Endothelial cell of umbilical vein (primary cell): ENCODE measurements at places on chromosomes 16 and 17. TPM values are rescaled to one million over a fixed set of nuclear protein-coding genes. Genes with fewer than 3 reads are reported as not detected.

CD300LF gene
- not detected in 2 replicates for total RNA-seq

ACSM5 gene
- not detected in 2 replicates for total RNA-seq

FAM171A2 gene
- 12.0 and 13.4 TPM in 2 replicates for total RNA-seq

DNA sequence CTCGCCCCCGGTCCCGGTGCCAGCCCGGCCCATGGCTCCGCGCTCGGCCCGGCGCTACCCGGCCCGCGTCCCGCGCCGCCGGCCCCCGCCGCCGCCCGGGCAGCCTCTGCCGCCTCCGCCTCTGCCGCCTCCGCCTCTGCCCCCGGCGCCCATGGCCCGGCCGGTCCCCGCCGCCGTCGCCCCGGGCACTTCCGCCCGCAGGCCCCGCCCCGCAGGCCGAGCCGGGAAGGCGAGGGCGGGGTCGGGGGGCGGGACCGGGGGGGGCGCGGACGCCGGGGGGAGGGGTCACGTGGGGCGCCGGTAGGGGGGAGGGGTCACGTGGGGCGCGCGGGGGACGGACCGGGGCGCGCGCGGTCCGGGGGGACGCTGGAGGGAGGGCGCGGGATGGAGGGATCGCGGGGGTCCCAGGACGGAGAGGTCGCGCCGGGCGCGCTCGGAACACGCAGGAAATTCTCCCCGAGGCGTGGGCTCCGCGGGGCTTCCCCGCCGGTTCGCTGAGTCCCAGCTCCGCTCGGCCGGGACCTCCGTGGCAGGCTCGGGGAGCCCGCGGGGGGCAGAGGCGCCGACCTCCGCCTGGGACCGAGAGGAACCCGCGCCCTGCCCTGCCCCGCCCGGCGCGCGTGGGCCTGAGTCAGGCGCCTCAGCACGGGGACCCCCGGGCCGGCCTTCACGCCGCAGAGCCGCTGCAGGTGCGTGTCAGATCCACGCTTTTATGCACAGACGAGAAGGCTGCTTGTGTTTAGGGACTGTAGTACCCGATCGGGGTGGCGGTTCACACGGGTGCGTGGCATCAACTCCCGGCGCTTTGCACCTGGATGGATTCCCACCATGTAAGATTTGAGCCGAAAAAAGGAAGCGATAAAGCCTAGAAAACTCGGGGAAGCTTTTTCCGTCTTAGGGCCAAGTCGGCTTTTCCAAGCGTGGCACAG is at the start of gene PGAP6:
Gene PGAP6, minus strand, starts transcription at position 190 of the 929 bp plus-strand sequence. Its CDS starts 157 bp downstream, at position 33.
- peak; percentile 26 for DNase-seq

GRCh38 chr17:50153650-50154575 is 3.4 kb upstream of the PPP1R9B start:
- no peak for DNase-seq

DNA sequence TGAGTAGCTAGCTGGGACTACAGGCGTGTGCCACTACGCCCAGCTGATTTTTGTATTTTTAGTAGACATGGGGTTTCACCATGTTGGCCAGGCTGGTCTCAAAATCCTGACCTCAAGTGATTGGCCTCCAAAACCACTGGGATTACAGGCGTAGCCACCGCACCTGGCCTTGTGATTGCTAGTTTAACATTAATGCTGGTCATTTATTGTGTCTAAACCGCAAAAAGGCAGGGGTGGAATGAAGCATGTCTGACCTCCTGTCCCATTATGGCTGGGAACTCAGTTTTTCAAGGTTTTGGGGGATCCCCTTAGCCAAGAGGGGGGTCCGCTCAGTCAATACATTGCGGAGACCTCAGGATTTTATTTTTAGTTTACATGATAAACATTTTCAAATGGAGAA is 10.7 kb upstream of the CNGB1 start:
- no peak for DNase-seq

GRCh38 chr16:50881956-50882355 is 140.1 kb downstream of the CYLD start:
- no peak for DNase-seq

DNA sequence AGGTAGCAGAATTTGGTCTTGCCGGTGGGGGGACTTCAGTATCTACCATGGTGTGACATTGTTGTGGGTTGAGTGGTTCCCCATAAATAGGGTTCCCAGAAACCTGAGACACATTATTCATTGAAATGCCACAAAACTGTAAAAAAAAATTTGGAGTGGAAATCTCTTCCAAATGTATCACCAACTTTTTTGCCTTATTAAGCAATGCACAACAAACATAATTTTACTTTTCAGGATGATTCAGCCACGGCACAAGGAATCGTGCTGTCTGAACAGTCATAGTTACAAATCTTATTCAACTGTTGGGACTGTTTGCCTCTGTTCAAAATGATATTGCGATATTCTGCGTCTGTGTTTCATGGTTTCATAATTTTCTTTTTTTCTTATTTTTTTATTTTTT is 181.2 kb downstream of the NTN1 start:
- no peak for DNase-seq

GRCh38 chr17:45814622-45815606 is 29.8 kb upstream of the SPPL2C start:
- no peak for DNase-seq

DNA sequence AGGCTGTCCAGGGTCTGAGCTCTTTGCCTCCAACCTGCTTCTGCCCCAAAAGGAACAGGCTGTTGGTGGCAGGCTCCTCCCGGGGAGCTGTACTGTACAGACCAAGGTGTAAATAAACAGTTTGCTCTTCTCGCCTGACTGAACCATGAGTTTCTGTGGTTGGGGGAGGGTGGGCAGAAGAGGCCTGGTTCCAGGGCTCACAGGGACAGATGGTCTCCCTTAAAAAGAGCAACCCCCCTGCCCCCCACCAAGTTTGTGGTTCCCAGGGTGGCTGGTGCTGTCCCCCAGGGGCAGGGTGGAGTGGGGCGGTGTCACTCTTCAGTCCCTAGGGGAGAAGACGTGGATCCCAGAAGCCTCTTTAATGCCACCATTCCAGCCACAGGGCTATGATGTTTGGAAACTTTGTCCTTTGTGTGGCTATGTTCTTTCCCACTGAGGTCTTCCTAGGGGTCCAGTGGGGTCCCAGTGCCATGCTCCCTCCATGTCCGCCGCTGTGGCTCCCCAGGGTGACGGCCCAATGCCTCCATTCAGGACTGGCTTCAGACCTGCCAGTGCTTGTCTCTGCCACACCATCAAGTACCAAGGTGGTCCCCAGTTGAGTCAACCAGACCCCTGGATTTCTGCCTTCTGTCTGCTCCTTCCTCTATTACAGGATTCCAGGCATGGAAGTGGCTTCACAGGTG is 146.7 kb downstream of the RAB11FIP4 start:
- no peak for DNase-seq

GRCh38 chr16:56423584-56424403 is 1.6 kb downstream of the AMFR start:
- peak; percentile 34 for DNase-seq

DNA sequence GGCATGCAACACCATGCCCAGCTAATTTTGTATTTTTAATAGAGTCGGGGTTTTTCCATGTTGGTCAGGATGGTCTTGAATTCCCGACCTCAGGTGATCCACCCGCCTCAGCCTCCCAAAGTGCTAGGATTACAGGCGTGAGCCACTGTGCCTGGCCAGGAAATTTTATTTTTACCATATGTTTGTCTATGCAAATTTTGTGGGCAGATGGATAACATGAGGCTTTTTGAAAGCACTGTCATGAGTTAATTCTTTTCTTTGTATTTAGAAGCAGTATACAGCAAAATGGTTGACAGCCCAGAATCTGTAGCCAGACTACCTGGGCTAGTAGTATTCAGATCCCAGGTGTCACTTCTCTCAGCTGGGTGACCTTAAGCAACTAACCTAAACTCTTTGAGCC is 8.5 kb upstream of the KPNB1 start:
- DNase-seq = no peak

DNA sequence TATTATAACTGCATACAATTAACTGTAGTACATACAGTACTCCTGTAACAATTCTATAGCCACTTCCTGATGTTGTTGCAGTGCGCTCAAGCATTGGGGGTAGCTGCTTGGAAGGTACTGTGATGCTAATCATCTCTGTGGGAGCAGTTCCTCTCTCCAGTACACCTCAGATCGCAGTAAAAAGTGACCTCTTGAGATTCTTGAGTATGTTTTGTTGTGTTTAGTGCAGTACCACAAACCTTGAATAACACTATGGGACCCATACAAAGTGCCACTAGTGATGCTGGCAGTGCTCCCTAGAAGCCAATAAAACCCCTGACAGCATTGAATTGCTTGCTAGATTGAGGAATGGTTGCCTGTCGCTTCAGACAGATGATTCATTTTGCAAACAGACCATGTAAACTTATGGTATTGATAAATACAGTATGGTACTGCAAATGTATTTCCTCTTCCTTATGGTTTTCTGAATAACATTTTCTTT is 193.0 kb downstream of the SPECC1 start:
- DNase-seq = no peak

GRCh38 chr16:72357910-72358309 is 186.0 kb upstream of the PMFBP1 start:
- no peak for DNase-seq

DNA sequence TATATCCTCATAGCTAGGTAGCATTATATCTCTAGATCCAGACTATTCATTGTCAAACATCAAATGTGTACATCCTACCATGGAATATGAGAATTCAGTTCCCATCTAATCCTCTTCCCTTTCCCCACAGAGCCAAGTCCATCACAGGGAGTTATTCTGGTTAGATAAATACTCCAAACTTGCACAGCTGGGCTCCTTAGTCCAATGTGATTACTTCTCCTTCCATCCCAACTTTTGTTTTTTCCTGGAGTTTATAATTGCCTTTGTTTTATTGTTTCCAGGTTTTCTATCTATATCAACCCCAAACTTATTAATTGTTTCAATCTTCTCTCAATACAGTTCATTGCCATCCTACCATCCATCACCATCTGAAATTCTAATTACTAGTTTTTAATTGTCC is 59.9 kb downstream of the MYH11 start:
- DNase-seq = no peak

GRCh38 chr17:62631086-62631935 is 3.8 kb downstream of the MRC2 start:
- no peak for DNase-seq

DNA sequence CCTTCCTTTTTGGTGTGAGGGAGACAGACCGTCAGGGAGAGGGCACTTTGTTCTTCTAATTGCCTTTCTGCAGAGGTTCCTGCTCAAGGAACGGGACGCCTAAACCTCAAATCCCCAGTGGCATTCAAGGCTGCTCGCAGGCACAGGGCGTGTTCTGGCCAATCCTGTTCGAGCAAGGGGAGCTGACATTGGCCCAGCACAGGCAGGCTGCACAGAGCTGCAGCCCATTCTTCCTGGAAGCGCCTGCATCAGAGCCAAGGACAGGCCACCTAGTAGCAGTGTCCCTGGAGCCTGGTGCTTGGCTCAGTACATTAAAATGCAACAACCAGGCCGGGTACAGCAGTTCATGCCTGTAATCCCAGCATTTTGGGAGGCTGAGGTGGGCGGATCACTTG is 72.2 kb upstream of the CREBBP start:
- no peak for DNase-seq

- DNase-seq = no peak
Measured at GRCh38 chr17:36188891-36189306, 7.7 kb downstream of the CCL3L1 start.

GRCh38 chr17:65290616-65291015 is 153.4 kb downstream of the RGS9 start:
- DNase-seq = no peak

- DNase-seq = no peak
Measured at GRCh38 chr17:35879773-35880654, at the start of gene CCL5. Gene CCL5, minus strand, starts transcription at chr17:35880360.
